ENCODE measurements at places on chromosomes 4 and X. TPM values are rescaled to one million over a fixed set of nuclear protein-coding genes. Genes with fewer than 3 reads are reported as not detected.

CHST7 gene
- 9.4 TPM for total RNA-seq

UGT2B11 gene
- not detected for total RNA-seq

TMEM31 gene
- total RNA-seq = not detected

ADGRG4 gene
- total RNA-seq = 0.15 TPM

SASH3 gene
- 21.5 TPM for total RNA-seq
